Activated CD8-positive, alpha-beta memory T cell treated with anti-CD3 and anti-CD28 coated beads for 4 hours (primary cell): ENCODE measurements at places on chromosomes 7 and 10.

DNA sequence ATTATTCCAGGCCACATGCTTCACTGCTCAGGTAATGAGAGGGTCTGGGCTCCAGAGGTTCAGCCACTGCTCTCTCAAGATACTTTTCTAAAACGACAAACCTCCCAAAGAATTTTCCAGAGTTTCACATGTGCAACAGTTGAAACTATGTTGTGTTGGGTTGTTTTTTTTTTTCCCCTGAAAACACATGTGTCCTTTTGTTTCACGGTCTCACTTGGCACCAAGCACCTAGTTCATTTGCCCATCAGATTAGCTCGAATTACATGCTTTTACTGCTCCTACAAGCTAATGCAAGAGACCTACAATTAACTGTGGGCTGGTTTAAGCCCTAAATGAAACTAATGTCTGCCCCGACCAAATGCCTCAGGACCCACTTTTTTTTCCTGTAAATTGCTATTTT lies 313.3 kb downstream of the FGFR2 start:
- DNase-seq = no peak

- DNase-seq = no peak
Observed at GRCh38 chr10:105585171-105585570, 944.1 kb downstream of the SORCS3 start.

DNA sequence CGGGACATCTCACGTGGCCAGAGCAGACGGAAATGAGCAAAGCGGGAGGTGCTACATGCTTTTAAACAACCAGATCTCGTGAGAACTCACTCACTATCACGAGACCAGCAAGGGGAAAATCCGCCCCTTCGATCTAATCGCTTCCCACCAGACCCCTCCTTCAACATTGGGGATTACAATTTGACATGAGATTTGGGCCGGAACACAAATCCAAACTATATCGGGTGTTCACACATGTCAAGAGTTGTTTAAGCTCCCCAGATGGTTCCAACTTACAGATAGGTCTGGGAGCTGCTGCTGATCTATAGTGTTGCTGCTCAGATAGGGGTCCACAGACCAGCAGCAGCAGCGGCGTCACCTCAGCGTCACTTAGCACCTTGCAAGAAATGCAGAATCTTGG lies 194.9 kb downstream of the GPAM start:
- DNase-seq = no peak

GRCh38 chr7:156764016-156764669 lies 123.6 kb downstream of the RNF32 start:
- DNase-seq = no peak

DNA sequence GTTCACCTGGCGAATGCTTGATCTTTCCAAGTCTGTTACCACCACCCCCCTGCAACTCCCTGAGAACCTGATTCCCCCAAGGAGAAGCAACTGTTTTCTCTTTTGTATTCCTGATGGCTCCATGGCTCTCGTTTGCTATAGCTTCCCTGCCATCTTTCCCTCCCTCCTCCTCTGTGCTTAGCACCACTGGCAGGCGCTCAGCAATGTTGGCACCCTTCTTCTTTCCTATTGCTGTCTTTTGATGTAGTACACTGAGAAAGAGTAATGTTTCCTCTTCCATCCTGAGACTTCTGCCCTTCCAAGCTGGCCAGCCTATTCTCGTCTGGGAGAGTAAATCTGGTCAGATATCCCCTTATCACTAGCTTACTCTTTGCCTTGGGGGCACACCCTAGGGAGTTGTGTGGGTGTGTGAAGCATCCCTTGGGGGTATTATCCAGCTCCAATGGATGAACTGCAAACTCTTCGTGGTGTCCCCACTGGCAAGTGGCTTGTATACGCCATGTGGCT lies 74.0 kb downstream of the BMPER start:
- no peak for DNase-seq

DNA sequence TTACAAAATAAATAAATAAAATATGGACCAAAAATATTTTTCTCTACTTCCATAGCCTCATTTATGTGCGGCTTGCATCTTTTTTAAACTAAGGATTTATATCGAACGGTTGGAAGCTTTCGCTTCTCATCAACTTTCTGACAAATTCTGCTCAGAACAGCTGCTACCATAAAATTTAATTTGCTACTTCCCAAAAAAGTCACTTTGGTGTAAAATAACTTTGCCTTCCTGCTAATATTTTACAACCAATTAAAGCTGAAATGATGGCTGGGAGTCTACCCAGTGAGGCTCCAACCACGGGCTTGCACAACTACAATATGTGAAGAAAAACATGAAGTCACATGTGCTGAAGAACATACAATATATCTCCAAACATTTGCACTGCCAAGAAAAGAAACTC lies 253.1 kb upstream of the NEBL start:
- no peak for DNase-seq

GRCh38 chr7:112162784-112163506 lies 43.3 kb downstream of the DOCK4 start:
- no peak for DNase-seq
